ENCODE measurements at places on chromosomes 2 and 18.

DNA sequence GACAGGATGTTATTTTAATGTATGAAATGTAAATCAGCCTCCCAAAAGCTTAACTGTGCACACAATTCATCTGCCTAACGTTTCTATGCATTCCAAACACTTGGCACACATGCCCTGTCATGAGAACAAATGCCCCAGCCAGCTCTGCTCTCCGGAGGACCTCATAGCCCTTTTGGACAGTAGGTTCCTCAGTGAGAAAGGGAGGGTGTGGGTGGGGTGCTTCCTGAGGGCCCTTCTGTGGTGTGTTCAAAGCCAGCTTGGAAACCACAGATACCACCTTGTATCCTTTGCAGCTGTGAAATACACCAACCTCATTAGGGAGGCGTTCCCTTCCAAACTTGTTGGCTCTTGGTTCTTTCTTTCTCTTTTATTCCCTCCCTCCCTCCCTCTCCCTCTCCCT is 102.2 kb upstream of the ASB18 start:
- DNase-seq, result no peak

- no peak for DNase-seq
Observed at GRCh38 chr2:239721531-239721930, 303.6 kb downstream of the NDUFA10 start.

GRCh38 chr18:34981487-34981886 is 59.7 kb upstream of the MAPRE2 start:
- no peak for DNase-seq

DNA sequence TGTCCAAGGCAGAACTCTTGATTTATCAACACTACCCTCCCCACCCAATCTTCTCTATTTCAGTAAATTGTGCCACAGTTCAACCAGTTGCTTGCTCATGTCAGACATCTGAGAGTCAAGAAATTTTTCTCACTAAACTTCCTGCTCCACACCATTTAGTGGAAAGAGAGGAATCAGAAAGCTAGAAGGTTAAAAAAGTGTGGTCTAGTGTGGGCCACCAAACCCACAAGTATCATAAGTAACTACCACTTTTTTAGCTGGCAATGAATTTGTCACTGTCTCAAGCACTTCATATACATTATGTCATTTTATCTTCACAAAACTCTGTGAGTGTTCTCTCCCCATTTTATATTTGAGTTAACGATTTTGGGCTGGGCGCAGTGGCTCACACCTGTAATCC is 16.6 kb upstream of the MSTN start:
- no peak for DNase-seq

- DNase-seq, result no peak
Observed at GRCh38 chr2:106798826-106799552, 87.0 kb downstream of the ST6GAL2 start.

DNA sequence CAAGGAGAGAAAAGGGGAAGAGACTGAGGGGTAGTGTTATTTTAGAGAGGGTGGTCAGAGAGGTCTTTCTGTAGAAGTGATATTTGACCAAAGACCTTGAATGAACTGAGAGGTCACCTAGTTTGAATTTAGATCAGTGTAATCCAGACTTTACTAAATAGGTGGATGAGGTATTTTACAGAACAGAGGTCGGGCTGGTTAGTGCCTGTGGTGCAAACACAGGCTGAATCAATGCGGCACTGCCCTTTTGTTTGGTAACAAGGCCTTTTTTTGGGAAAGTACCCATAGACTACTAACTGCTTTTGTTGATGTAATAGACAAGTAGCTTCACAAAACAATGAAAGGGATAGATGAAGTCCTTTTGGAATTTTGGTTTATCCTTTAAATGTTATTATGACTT is 15.9 kb downstream of the RAPGEF4 start:
- DNase-seq, result no peak

DNA sequence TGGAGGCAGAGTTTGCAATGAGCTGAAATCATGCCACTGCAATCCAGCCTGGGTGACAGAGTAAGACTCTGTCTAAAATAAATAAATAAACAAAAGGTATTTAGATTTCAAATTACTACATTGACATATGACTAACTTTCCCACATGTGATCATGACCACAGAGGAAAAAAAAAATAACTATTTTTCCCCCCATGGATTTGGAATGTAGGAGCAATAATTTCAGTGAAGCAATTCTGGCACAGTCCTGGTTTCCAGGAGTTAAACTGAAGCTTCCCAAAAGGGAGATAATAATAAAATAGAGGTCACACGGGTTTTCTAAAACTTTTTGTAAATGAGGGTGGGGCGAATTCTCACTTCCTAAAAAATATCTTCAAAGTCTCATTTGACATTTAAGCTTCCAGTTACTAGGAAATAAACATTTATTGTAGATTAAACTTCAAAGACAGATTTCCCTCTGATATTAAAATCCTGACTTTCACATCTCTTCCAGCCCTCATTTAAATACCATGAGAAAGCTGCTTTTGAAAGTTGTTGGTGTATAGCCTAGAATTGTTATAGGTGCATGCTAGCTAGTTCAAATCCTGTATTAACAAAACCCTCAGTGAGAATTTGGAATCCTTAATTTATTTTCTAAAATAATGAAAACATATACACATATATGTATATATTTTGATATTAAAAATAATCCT is 20.7 kb downstream of the SLC19A3 start:
- DNase-seq, result no peak

DNA sequence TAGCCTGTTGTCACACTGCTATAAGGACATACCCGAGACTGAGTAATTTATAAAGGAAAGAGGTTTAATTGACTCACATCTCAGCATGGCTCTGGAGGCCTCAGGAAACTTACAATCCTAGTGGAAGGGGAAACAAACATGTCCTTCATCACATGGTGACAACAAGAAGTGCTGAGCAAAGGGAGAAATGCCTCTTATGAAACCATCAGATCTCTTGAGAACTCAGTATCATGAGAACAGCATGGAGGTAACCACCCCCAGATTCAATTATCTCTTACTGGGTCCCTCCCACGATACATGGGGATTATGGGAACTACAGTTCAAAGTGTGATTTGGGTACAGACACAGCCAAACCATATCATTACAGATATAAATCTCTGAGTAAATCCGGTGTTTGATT is 148.7 kb downstream of the PRPF40A start:
- DNase-seq, result no peak

GRCh38 chr18:48620071-48620470 is 81.2 kb downstream of the CTIF start:
- DNase-seq, result no peak

Measured in amniotic stem cell (primary cell).